ENCODE measurements at places on chromosomes 16 and 17.

DNA sequence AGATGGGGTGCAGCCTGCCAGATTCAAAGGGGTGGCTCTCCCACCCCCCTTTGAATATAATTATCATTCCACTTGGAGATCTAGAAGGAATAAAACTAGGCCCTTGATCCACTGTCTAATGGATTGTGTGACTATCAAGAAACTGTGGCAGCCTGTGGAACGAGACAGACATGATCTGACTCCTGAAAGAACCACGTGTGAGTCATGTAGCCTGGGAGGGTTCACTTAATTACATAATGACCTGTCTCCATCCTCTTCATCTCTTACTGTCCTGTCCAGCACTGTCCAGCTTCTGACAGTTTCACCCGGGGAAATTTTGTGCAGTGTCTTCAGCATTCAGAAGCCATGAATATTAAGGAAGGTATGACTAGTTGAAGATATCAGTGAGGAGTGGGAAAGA is 43.3 kb upstream of the CDH13 start:
- DNase-seq: no peak

GRCh38 chr17:79741751-79742588 is 11.2 kb downstream of the ENPP7 start:
- peak; percentile 46 for DNase-seq

DNA sequence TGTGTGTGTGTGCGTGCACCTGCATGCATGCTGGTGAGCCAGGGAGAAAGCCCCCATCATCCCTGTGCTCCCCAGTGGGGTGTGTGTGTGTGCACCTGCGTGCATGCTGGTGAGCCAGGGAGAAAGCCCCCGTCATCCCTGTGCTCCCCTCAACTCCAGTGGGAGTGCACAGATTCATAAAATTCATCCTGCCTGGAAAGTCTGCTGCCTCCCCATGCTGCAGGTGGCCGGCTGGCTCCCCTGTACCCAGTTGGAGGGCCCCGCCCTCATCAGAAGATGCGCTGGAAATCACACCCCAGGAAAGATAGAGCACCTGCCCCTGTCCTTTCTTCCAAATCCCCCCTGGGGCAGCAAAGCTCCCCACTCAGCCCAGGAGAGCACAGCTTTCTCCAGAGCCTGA is 84.8 kb upstream of the DOC2B start:
- DNase-seq: no peak

DNA sequence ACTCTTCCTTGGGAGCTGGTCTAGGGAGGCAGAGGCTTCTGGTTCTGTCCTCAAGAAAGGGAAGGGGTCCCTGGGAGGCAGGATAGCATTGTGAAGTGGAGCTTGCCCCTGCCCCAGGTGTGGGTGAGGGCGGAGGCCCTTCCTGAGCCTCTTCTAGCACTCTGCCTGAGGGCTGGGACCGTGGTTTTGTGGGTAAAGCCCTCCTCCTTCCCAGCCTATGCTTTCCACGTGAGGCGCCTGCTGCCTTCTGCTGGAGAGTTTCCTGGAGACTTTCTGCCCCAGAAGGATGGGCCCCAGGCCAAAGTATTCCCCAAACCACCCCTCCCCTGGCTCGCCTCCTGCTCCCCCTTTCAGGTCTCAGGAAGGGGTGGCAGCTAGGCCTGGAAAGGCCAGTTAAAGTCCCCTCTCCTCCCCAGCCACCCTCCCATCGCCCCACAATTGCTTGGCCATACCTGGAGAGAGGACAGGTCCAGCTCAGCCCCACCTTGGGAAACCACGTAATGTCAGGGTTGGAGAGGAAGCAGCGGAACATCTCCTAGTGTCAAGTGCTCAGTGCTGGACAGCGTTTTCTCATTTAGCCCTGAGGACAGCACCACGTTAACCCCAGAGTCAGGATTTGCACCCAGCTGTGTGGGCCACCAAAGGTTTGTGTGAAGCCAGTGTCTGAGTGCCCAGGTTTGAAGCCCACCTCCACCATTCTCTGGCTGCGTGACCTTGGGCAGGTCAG is 5.6 kb downstream of the SBK1 start:
- no peak for DNase-seq

DNA sequence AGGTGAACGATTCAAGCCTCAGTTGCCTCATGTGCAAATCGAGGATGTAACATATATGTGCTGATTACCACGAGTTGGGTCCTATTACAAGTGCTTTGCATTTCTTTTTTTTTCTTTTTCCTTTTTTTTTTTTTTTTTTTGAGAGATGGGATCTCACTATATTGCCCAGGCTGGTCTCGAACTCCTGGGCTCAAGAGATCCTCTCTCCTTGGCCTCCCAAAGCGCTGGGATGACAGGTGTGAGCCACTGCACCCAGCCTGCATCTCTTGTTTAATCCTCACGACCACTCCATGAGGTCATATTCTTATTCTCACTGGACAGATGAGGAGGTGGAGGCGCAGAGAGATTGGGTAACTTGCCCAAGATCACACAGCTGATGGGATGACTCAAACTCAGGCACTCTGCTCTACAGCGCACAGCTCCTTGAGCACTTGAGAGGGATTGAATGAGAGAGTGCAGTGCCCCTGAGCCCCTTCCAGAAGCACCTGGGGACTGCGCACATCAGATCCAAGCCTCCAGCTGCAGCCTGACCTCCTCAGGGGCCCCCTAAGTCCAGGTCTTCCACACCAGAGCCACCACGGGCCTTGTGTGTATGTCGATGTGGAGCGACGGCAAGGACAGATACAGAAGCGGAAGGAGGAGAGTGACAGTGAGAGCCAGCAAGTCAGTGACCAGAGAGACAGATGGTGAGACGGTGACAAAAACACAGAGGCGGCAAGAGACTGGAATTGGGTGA is 4.9 kb downstream of the STX1B start:
- no peak for DNase-seq

- no peak for DNase-seq
These were observed 398.5 kb downstream of the HAPSTR1 start for GRCh38 chr16:9489835-9490467.

DNA sequence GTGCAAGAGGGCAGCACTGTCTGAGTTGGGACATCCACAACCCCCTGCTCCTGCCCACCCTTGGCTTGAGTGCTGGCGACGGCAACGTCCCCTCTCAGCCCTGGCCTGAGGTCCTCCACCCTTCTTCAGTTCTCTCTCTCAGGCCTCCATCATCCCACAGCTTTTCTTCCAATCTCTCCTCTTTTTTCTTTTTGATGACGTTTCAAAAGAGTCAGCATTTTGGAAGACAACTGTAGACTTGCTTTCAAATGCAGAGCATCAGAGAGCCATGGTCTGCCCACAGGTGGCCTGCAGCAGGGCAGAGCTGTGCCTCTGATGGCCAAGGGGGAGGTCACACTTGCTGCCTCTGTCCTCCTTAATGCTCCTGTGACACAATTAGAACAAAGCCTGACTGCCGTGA is 775.4 kb downstream of the KCNJ18 start:
- no peak for DNase-seq

GRCh38 chr17:80805032-80805751 is 186.4 kb upstream of the CHMP6 start:
- DNase-seq: no peak

- no peak for DNase-seq
These were observed 28.8 kb downstream of the ATP2C2 start for GRCh38 chr16:84397090-84397489.

DNA sequence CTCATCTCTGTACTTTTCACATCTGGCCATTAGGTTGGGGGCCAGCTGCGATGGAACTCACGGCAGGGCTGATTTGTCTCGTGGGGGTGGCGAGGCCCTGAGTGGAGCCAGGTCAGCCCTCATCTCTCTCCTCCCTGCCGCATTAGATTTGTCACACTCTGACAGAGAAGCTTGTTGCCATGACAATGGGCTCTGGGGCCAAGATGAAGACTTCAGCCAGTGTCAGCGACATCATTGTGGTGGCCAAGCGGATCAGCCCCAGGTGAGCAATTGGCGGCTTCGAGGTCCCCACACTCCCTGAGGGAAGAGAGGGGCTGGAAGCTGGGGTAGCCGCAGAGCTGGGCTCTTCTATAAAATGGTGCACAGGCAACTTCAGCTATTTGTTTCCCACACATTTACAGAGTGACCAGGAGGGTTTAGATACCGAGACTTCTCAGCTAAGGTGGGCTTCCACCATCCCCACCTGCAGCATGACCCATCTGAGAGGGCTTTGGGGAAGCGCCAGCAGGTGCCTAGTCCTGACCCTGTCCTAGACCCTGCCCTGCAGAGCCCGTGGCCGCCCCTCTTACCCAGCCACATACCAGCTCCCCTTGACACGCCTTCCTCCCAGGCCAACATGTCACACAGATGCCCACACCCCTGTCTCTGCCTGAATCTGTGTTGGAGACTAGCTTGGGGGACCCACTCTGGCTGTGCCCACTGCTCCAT is 8.4 kb downstream of the TMEM98 start:
- DNase-seq: no peak

- no peak for DNase-seq
These were observed 1.9 kb downstream of the KRTAP4-11 start for GRCh38 chr17:41116297-41116696.

GRCh38 chr17:39634384-39634871 is 2.5 kb upstream of the STARD3 start:
- DNase-seq: no peak

DNA sequence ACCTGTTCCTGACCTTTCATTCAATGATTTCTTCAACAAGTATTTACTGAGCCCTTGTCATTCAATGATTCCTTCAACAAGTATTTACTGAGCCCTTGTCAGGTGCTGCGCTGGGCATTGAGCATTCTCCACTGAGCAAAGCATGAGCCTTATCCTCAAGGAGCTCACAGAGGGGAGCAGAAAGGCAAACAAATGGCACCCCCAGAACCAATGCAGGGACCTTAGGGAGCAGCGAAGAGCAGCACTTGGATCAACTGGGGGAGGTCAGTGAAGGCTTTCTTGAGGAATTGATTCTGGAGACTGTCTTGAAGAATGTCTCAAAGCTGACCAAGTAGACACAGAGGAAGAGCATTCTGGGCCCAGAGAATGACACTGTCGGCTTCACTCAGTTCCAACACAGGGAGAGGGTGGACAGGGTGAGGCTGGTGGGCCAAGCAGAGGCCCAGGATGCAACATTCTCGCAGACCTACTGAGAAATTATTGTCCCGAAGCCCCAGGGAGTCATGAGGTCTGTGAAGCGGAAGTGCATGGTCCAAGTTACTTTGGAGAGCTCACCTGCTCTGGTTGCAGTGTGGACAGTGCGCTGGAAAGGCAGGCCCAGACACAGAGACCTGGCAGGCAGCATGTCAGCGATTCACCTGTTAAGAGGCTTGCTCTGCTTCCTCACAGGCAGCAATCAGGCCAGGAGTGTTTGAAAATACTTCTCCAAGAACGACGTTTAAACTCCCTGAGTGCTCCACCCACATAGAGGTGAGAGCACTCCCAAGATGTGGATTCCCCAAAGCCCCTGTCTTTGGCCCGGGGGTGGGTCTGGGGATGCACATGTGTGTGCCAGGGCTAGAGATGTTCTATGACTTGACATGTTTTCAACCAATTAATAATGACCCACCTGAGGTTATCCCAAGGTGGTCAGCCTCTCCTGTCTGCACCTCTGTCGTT is 3.2 kb upstream of the MPO start:
- no peak for DNase-seq

GRCh38 chr16:27481282-27481934 is 68.3 kb downstream of the GTF3C1 start:
- no peak for DNase-seq

Data from HCT116 (cell line).